ENCODE measurements at places on chromosomes 3 and 15.

GRCh38 chr15:28978011-28978378, 92.2 kb downstream of the APBA2 start:
- no peak for DNase-seq

GRCh38 chr3:16320711-16321110, 55.7 kb downstream of the OXNAD1 start:
- DNase-seq = no peak

- no peak for DNase-seq
Observed at GRCh38 chr3:129050556-129051295, 9.9 kb upstream of the GP9 start.

DNA sequence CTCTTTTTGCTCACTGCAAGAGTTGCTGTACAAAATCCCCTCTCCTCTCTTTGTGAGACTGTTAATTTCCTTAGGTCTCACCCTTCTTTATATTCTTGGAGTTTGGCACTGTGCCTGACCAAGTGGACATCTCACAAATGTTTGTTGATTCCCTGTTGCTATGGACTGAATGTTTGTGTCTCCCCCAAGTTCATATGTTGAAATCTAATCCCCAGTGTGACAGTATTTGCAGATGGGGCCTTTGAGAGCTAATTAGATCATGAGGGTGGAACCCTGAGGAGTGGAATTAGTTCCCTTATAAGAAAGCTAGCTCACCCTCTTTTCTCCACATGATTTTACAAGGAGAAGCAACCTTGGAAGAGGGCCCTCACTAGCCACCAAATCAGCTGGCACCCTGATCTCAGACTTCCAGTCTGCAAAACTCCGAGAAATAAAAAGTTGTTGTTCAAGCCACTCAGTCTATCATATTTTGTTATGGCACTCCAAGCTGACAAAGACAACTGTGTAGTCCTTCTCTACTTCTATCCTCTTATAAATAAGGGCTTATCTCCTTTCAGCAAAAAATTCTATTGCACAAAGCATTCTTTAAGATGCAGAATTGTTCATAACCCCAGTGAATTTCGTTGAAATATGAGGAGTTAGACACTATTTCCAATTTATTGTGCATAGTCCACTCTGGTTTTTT, 65.5 kb upstream of the NPHP3 start:
- DNase-seq = no peak

- DNase-seq = no peak
Observed at GRCh38 chr3:7392206-7392605, 531.3 kb downstream of the GRM7 start.

DNA sequence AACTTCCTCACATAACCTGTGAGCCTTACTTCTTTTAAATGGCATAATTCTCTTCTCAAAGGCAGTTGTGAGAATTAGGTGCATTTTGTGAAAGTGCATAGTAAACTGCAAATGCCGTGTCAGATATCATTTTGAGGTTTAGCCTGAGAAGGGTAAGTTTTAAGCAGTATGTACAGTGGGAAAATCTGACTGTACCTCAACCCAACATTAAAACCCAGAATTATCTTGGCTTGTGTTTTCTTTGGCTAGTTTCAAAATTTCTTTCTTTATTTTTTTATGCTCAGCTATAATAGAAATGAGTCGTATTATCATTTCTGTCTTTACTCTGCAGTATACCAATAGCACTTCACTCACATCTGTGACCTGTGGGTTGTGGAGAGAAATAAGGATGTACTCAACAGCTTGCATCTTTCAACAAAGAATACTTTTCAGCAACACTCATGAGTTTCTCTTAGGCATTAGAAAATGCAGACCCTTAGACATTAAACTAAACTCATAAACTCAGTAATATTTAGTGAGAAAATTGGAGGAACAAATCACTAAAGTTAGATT, 65.7 kb downstream of the RASA2 start:
- no peak for DNase-seq

DNA sequence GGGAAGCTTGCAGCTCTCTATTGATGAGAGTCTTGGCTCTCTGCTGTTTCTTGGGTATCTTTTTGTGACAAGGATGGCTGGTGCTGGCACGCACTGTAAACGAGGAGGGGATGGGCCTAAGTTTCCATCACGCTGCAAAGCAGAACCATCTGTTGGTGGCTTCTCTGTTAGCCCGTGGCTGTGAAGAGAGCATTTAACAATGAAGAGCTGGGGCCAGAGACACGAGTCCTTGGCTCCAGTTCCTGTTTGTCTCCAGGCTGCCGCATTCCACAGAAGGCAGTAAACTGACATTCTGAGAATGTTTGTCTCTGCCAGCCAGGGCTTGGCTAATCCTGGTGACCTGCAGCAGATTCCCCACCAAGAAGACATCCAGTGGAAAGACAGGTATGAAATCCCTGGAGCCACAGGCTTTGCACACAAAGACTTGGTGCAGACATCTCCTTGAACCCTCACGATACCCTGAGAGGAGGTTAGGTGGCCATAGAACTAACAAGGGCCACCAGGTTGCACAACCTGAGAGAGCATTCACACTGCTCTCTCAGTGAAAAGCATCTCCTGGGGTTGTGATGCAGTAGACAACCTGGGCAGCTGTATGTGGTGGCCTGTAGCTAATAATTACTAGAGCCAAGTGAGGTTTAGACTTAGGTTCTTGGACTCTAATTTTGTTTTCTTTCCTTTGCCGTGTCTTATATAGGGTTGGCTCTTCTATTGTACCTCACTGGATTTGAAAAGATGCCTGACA, 130.9 kb downstream of the ASB7 start:
- DNase-seq = no peak

GRCh38 chr15:99076109-99076508, 28.8 kb upstream of the SYNM start:
- DNase-seq = no peak

GRCh38 chr3:83802801-83803200, 1156.0 kb upstream of the CADM2 start:
- DNase-seq = no peak

GRCh38 chr3:183959214-183959613, 58.5 kb downstream of the ABCC5 start:
- DNase-seq = no peak

DNA sequence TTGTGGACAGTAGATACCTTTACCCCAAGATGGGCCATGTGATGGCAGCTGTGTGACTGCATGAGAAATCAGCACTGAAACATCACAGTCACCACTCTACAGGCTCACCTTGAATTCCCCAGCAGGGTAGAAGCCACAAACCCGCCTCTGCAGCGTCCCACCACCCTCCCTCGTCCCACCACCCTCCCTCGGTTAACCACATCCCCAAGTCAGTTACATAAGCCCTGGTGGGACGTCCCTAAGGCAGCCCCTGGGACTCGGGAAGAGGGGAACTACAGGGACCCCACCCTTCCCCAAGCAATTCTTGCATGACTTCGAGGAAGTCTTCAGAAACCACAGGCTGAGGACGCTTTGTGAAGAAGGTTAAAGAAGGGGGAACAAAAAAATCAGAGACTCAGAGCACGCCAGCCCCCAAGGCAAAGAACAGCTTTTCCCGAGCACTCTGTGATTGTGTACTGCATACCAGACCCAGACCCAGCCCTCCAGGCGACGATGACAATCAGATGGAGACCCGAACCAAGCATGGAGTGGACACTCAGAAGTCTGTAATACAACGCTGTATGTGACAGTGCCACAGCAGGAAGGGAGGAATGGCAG, 60.5 kb downstream of the SH3BP5 start:
- peak; percentile 67 for DNase-seq

- DNase-seq = no peak
Observed at GRCh38 chr15:63855735-63856134, 22.0 kb upstream of the HERC1 start.

DNA sequence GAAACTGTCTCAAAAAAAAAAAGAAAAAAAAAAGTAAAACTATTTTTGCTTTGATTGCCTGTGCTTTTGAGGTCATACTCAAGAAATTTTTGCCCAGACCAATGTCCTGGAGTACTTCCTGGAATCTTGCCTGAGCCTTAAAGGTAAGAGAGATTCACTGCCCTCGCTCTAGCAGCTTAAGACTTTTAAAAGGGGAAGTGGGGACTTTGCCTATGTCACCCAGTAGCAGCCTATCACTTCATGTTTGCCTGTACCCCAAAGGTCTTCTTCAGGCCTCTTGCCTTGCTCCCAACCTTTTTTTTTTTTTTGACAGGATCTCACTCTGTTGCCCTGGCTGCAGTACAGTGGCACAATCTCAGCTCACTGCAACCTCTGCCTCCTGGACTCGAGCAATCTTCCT, 18.9 kb upstream of the GOLGB1 start:
- DNase-seq = no peak

DNA sequence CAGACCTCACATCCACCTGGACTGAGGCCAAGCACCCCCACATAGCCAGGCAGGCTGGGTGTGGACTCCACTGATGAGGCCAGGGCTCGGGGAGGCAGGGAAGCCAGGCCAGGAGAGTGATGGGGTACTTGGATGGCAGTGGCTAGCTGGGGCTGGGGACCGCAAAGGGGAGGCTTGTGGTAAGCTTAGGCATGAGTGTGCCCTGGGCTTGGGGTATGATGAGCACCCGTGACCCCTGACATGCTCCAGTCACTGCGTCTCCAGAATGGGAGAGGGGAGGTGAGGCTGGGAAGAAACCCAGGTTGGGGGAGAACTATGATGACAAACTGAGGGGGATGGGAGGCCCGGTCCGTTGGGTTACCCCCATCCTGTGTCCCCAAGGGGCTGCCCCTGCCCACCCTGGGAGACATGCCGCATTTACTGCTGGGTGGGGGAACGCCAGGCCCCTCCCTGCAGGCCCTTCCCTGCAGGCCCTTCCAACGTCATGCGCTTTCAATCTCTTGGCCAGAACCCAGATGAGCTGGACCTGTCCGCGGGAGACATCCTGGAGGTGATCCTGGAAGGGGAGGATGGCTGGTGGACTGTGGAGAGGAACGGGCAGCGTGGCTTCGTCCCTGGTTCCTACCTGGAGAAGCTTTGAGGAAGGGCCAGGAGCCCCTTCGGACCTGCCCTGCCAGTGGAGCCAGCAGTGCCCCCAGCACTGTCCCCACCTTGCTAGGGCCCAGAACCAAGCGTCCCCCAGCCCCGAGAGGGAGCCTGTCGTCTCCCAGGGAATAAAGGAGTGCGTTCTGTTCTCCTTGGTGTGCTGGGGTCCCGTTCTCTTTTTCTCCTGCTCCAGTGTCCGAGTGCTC, 34.1 kb downstream of the TSPAN3 start:
- no peak for DNase-seq

GRCh38 chr3:157443905-157444796, 7.5 kb downstream of the PTX3 start:
- DNase-seq = no peak

- no peak for DNase-seq
Observed at GRCh38 chr3:45113625-45114050, 32.5 kb downstream of the CDCP1 start.

DNA sequence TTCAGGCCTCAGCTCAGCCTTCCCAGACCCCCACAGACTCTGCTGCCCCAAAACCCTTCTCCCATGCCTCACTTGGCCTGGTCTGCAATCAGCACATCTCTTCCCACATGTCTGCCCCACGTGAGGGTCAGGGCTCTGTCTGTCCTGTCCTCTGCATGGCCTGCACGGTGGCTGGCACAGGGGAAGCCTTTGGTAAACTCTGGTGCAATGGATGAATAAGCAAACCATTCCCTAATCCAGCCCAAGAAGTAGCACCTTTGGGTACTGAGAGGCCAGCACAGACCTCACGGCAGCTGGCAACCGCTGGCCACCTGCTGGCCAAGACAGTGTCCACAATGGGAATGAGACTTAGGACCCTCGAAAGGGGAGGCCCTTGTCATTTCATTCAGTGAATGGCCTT, 27.7 kb downstream of the ABTB1 start:
- DNase-seq = no peak

GRCh38 chr3:146653978-146654377, 48.8 kb upstream of the PLSCR5 start:
- no peak for DNase-seq

- DNase-seq = no peak
Observed at GRCh38 chr3:171164067-171164465, 137.5 kb upstream of the SLC2A2 start.

- DNase-seq = no peak
Observed at GRCh38 chr15:39641191-39641889, 60.5 kb downstream of the THBS1 start.

- no peak for DNase-seq
Observed at GRCh38 chr3:67653425-67654098, 850 bp downstream of the SUCLG2 start.

DNA sequence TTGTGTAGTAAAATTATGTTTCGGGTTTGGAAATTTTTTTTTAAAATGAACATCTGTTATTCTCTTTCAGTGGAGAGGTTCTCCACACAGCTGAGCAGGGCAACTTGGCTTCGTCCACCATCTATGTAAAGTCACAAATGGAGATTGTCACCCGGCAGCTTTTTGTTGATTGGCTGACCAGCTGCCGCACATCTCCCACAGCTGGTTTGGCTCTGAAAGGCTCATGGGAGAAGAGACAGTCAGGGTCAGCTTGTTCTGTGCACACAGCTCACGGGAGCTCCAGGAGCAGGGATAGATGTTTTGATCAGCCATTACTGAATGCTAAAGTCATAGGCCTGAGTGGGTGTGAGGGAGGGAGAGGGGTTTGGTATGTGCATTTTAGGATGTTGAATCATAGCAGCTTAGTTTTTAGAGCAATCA, 12.9 kb upstream of the CCDC80 start:
- no peak for DNase-seq

GRCh38 chr3:50238549-50239026, 2.6 kb downstream of the GNAI2 start:
- no peak for DNase-seq

DNA sequence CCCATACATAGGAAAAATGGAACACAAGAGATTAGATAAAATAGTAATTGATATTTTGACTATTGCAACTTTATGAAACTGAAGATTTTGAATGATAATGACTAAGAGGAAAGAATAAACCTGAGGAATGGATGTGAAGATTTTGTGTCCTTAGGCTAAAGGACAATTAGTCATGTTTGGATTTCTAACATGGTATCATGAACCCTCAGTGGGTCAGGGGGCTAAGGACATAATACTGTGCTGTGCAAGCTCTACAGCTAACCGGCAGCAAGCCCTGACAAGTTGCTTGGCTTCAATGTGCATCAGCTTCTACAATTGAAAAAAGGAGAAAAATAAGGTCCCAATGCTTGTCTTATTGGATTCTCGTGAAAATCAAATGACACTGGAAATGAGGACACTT, 491.0 kb downstream of the MECOM start:
- DNase-seq = no peak

DNA sequence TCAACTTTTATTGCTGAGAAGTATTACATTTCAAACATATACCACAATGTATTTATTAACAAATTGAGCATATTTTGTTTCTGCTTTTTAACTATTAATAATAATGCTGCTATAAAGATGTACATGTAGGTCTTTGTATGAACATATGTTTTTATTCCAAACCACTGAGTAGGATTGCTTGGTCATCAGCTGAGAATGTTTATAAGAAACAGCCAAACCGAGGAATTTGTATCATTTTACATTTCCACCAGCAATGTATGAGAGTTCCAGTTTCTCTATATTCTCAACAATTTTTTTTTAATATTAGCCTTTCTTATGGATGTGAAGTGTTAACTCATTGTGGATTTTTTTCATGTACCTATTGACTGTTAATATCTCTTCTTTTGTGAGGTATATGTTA, 119.5 kb upstream of the MDFIC2 start:
- DNase-seq = no peak

GRCh38 chr15:63891079-63891767, 57.5 kb upstream of the HERC1 start:
- peak; percentile 61 for DNase-seq

Data from stimulated activated CD8-positive, alpha-beta memory T cell treated with anti-CD3 and anti-CD28 coated beads, Interleukin-7, amount 100 ng/mL, for 1 hour (primary cell).